ENCODE measurements at places on chromosomes 3 and 15.

GRCh38 chr15:33729653-33730052 lies 238.6 kb upstream of the CHRM5 start:
- peak; percentile 13 for DNase-seq

DNA sequence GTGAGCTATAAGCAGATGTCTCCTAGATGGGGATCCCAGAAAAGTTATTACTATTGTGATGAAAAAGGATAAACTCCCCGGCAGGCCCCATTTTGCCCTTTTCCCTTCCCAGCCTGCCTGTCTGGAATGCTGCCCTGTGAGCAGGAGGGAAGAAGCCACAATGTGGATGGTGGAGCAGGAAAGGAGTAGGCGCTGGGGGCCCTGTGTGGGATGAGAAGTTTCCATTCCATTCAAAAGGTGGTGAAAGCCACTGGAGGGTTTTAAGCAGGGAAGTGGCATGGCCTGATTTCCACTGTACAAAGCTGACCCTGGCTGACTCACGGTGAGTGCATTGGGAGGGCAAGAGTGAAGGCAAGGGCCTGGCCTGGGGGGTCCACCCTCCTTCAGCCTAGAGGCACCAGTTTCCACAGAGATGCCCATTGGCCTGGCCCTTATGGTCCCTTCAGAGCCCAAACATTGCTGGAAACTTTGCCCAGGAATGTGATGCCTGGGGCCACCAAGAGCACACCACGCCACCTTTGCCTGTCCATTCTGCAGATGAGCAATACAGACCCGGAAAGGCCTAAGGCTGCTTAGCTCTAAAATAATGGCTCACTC lies 206.9 kb downstream of the RPLP1 start:
- no peak for DNase-seq

DNA sequence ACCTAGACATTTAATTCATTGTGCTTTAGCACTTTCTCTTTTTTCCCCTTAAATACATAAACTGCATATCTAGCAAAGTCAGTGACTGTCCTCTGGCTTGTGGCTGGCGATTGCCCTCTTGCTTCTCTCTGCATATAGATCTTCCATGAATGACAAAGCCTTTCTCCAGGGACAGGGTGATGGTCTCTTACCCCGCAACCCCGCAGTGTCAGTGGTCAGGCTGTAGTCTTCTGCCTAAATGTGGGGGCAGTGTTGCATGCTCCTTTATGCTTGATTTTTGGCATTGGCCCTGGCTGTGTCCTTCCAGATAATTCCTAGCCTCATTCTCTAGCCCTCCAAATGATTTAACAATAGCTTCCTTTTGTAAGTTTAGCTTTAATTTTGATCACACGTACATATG lies 407.8 kb downstream of the GABRB3 start:
- DNase-seq: no peak

DNA sequence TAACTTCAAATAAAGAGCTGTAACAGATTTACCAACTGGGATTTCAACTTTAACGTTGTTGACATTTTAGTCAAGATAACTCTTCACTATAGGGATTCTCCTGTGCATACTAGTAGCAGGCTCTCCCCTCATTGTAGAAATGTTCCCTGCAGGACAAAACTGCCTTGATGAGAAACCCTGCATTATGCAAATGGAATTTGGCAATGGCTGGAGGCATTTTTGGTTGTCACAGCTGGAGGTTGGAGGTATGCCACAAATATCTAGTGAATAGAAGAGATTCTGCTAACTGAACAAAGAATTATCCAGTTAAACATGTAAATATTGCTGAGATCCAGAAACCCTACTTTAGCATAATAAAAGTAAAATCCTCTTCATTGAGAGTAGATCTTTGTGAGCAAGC lies 928.8 kb upstream of the ALCAM start:
- no peak for DNase-seq

DNA sequence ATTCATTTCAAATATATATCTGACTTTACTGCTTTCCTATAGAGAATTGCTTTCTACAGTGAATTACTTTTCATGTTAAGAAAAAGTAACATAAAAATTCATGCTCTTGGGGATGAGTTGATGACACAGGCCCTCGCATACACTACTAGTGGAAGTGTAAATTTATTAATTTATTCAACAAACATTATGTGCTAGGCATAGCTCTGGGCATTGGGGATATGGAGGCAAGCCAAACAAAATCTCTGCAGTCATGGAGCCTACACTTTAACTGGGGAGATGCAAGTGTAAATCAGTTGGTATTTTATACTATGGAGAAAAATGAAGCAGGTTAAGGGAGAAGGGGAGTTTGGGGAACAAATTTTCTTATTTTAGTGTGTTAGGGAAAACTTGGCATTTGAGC lies 340.7 kb downstream of the RAP2B start:
- no peak for DNase-seq
